ENCODE measurements at places on chromosomes 2 and 18.
A peak's percentile ranks its signal among the peaks of the same experiment; 100 is the strongest.

DNA sequence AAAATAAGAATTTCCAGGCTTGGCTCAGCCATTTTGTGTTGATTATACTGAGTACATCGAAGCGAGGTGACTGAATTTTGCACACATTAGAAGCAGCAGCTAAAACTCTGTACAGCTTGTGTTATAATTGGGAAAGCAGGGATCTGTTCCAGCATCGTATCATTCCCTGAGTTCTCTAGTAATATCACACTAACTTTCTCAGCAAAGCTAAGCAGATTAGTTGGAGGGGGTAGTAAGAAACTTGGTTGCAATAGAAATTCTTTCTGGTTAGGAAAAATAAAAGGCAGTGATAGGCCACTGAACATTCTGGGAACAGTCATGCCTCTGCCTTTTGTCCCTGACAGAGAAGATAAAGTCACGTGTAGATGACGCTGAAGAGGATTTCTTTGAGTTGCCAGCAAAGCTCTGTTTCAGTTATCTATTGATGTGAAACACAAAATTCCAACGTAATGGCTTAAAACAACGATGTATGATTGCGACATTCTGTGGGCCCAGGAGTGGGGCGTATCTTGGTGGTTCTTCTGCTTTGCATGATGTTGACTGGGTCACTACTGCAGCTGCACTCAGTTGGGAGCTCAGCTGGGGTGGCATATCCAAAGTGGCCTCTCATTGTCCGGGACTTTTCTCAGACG lies 202.1 kb upstream of the MEX3C start:
- no peak for DNase-seq

DNA sequence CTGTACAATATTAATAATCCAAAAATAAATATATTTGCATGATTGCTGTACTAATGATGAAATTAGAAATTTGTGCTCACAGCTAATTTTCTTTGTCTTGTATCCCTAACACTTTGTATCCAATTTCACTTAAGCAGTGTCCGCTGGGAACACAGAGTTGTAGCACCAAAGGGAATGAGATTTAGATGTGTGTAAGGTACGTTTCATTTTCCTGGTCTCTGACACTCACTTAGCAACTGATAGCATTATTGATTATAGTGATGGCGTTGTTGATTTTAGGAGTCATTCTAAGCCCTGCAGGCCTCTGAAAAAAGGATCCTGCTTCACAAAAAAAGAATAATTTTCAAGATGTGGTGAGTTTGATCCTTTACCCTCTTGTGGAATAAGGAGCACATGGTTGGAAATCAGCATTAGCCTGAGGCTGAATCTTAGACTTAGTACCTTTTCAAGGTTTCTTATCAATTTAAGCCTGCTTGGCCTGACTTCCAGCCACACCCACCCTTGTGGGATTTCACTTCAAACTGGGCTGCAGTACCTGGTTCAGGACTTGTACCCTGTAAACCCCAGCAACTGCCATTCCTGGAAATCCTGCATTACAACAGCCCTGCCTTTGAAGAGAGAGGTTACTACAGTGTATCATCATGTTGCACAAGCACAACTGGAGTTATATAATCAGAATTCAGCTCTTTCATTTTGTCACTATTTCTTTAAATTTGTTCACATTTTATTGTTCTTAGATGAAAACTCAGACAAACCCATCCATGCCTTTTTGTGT lies 116.2 kb downstream of the RND3 start:
- DNase-seq: no peak

- DNase-seq: no peak
These were observed 306.2 kb upstream of the CXCR4 start for GRCh38 chr2:136424112-136424511.

GRCh38 chr2:108534584-108535356 lies 500 bp downstream of the LIMS1 start:
- no peak for DNase-seq

- DNase-seq: no peak
These were observed 65.6 kb downstream of the CACNB4 start for GRCh38 chr2:152033011-152033925.

DNA sequence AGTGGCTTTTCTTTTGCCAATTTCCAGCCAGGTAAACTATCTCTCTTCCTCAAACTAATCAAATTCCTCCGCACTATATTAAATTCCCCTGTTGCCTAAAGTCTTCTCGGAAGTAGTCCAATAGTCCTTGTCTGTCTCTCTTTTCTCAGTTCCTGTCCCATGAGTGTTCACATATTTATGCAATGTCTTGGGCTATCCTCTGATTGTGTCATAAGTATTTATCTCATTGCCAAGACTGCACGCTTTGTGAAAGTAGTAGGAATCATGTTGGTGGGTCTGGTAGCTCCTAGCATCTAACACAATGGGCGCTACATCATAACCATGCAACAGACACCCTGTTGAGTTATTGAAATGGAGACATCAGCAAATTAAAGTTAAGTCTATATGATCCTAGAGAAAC lies 59.9 kb upstream of the POU3F3 start:
- peak; percentile 42 for DNase-seq

GRCh38 chr2:48448274-48449061 lies 81.5 kb upstream of the STON1 start:
- DNase-seq: peak; percentile 49

DNA sequence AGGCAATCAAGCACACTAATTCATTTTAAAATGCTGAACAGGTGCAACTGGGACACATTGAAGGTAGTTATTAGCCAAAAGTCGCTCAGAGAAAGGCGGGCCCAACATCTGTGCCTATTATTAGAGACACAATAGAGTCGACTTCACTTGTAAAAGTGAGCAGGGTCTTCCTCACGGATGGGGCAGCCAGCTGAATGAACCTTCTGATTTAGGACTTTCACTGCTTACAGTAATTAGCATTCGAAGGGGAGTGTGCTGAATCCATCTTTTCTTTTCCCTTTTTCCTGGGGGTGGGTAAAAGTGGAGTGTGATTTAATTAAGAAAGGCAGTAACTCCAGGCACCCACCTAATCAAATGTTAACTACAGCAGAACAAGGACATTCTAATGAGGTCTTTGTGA lies 677.7 kb downstream of the DCDC2C start:
- no peak for DNase-seq

GRCh38 chr2:146147448-146148012 lies 1627.6 kb upstream of the ZEB2 start:
- DNase-seq: no peak

GRCh38 chr2:22855081-22855480 lies 529.9 kb upstream of the KLHL29 start:
- DNase-seq: no peak

DNA sequence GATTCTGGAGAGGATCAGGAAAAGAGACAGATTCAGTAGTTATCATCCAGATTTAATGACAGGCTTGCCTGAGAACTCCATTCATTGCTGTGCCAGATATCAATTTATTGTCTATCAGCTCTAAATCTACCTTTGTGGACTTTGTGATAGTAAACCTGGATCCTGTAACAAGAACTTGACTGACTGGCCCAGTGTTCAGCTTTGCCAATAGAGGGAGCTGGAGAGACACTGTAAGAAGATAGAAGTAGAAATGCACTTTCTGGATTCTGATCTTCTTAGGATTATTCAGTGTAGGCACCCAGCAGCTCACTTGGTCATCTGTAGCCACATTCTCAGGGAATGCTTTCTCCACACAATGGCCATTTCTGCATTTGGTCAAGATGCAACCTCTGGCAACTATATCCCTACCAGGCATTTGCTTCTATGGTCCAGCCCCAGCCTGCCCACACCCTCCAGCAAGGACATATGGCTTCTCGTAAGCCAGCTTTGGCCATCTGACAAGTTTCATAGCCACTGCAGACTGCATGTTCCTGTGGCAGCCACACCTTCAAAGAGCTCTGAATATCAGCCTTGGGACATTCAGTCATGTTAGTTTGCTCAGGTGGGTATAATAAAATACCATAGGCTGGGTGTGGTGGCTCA lies 6.1 kb upstream of the SERPINB8 start:
- no peak for DNase-seq

DNA sequence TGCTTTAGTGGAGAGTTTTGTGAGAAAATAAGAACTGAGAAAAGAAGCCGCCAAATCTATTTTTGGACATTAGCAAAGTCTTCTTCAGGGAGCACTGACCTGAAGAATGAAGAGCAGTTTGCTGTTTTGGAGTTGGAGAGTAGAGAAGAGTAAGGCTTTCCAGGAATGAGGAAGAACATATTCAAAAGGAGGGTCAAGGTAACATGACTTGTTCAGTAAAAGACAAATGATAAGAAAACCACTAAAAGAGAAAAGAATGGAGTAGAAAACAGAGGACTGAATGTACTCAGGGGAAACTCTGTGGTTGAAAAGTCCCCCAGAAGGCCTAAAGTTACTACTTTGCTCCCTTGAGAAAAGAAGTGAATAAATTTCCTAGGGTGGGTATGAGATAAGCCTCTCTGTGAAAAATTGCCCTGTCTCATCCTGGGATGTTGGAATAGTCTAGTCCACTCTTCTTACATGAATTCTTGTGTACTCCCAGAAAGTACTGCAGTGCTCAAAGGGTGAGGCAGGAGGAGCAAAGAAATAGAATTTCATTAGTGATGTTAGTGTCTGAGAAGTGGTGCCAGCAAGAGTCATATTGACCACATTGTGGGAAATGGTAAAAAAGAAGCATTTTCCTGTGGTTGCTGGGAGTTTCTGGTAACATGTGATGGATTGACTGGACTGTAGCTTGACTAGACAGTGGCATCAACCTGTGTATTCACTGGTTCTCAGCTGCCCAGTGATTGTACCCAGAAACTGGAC lies 27.8 kb downstream of the MBD5 start:
- no peak for DNase-seq

GRCh38 chr2:232999354-232999753 lies 13.7 kb downstream of the NGEF start:
- DNase-seq: no peak

DNA sequence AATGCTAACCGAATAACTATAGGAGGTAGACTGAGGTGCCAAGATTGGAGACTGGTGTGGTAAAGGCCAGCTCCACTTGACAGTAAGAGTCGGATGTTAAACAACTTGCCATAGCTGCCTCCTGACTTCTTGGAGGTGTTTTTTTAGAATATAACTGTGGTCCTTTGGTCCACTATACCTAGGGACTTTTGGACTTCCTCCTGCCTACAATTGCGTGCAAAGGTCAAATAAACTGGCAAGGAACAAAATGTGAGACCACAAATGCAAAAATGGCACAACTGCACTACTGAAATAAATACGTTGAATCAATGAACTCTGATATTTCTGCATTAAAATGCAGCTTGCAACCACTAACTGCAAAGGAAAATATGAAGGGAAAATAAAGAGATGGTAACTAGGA lies 338.6 kb downstream of the NRXN1 start:
- DNase-seq: no peak

- no peak for DNase-seq
These were observed 155.3 kb downstream of the GFPT1 start for GRCh38 chr2:69231612-69232277.
